ENCODE measurements at places on chromosomes 5 and 9. TPM values are rescaled to one million over a fixed set of nuclear protein-coding genes. Genes with fewer than 3 reads are reported as not detected.

Gene FOXI1
- total RNA-seq: not detected

Gene TXNDC8
- not detected for total RNA-seq

Gene NOL8
- total RNA-seq: 36.5 TPM

Gene ADCY2
- under 0.01 TPM for total RNA-seq

Gene FGF1
- total RNA-seq: 1.2 TPM

Gene MED27
- total RNA-seq: 29.4 TPM

Gene SNCB
- not detected for total RNA-seq

Gene WDR31
- 2.4 TPM for total RNA-seq

Gene C5orf63
- total RNA-seq: 4.0 TPM

Gene SLC4A9
- not detected for total RNA-seq

Gene TTC39B
- total RNA-seq: 22.1 TPM

Gene STPG3
- total RNA-seq: not detected

Gene KLF9
- 30.4 TPM for total RNA-seq

Gene PCDHGA11
- total RNA-seq: 17.8 TPM

Gene PCDHGB3
- total RNA-seq: 9.6 TPM

Gene FSD1L
- total RNA-seq: 7.0 TPM

Gene NMUR2
- not detected for total RNA-seq

Gene TAF11L11
- total RNA-seq: not detected

Gene SH3GL2
- 0.18 TPM for total RNA-seq

Gene RAD17
- 26.1 TPM for total RNA-seq

Data from fibroblast of the aortic adventitia (primary cell).